ENCODE measurements at places on chromosomes 7 and 10. TPM values are rescaled to one million over a fixed set of nuclear protein-coding genes. Genes with fewer than 3 reads are reported as not detected.

Gene NRCAM
- 17.5 TPM for total RNA-seq

Gene NUTM2B
- 0.75 TPM for total RNA-seq

Gene CLDN15
- total RNA-seq: 4.3 TPM

Gene ASB15
- total RNA-seq: 4.6 TPM

Gene BLVRA
- total RNA-seq: 22.9 TPM

Gene TMEM225B
- total RNA-seq: 0.89 TPM

Gene IFIT2
- 6.4 TPM for total RNA-seq
